Naive thymus-derived CD4-positive, alpha-beta T cell (primary cell): ENCODE measurements at places on chromosomes 4 and X. TPM values are rescaled to one million over a fixed set of nuclear protein-coding genes. Genes with fewer than 3 reads are reported as not detected.

DNA sequence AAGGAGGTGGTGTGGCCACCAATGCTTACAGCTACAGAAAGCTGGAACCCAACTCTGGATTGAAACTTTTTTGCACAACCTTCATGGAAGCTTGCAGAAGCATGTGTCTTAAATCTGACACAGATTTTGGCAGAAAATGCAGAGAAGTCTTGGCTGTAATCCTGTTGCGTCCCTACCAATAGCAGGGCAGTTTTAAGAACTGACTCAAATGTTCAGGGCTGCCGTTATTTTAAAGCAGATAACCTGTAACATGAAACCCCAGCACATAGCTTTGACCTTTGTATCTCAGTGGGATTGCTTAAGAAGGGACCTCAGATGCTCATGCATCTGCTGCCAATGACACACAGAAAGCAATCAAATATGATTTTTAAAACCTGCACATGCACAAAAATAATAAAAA lies at the start of gene VEGFD:
Gene VEGFD, minus strand, starts transcription at position 110 of the 400 bp plus-strand sequence. CDS start 467 bp downstream, outside the sequence.
- DNase-seq: no peak
- H3K36me3 ChIP-seq: no peaks in the 10 kb centered on the region
- H3K4me3 ChIP-seq: no peak within 1 kb of the TSS
- no peaks in the 10 kb centered on the region for H3K27me3 ChIP-seq
- H3K4me1 ChIP-seq: no peaks in the 10 kb centered on the region

- no peaks in the 10 kb centered on the region for H3K4me1 ChIP-seq
- H3K27ac ChIP-seq: no peak overlapping the region
- H3K27me3 ChIP-seq: no peaks in the 10 kb centered on the region
- H3K4me3 ChIP-seq: no peak overlapping the region
- no peak for DNase-seq
Measured at GRCh38 chr4:123260653-123261052, 135.9 kb upstream of the SPRY1 start.

Gene TNIP3
- total RNA-seq: 1.8 TPM

- H3K27me3 ChIP-seq: no peaks in the 10 kb centered on the region
- no peak overlapping the region for H3K27ac ChIP-seq
- DNase-seq: no peak
- H3K4me1 ChIP-seq: peaks cover 7% of the 10 kb centered on the region
- H3K4me3 ChIP-seq: no peak overlapping the region
- H3K36me3 ChIP-seq: no peaks in the 10 kb centered on the region
Measured at GRCh38 chr4:48297256-48297846, 27.7 kb upstream of the TEC start.

- no peaks in the 10 kb centered on the region for H3K36me3 ChIP-seq
- no peak overlapping the region for H3K27ac ChIP-seq
- no peak overlapping the region for H3K4me3 ChIP-seq
- no peaks in the 10 kb centered on the region for H3K27me3 ChIP-seq
- H3K4me1 ChIP-seq: no peaks in the 10 kb centered on the region
Measured at GRCh38 chrX:56788717-56789122, 59.7 kb downstream of the NBDY start.

Gene RNF150
- not detected in 2 replicates for total RNA-seq

DNA sequence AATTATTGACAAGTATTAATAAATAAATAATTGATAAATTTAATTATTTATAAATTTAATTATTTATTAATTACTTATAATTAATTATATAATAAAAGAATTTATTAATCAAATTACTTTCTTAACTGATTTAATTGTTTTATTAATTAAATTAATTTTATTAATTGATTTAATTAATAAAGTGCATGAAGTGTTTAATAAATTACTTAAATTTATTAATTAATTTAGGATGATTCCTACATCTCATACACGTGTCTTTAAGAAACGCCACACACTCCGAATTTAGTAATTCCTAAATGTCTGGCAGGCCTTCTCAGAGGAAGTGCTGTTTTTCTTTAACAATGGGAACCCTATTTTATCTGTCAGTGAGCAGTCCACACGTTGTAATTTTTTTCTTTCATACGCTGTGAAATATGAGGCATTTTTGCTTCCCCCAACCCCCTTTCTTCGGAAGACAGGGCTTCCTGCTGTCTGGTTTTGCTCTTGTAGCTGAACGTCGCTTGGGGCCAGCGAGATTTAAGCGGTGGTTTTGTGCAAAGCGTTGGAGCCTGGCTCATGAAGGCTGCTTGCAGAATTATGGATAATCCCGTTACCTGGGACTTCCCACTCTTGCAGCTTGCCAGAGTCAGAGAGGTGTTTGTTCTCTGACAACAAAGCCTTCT lies 46.8 kb downstream of the CRLF2 start:
- H3K27ac ChIP-seq: no peak overlapping the region
- DNase-seq: peak; percentile 62
- H3K4me3 ChIP-seq: no peak overlapping the region
- H3K36me3 ChIP-seq: no peaks in the 10 kb centered on the region

GRCh38 chrX:109886122-109886761 lies 116.7 kb upstream of the TMEM164 start:
- DNase-seq: peak; percentile 3
- H3K27me3 ChIP-seq: no peaks in the 10 kb centered on the region
- H3K4me3 ChIP-seq: no peak overlapping the region

- H3K4me3 ChIP-seq: no peak overlapping the region
- no peak for DNase-seq
- no peak overlapping the region for H3K27ac ChIP-seq
- H3K36me3 ChIP-seq: no peaks in the 10 kb centered on the region
- no peaks in the 10 kb centered on the region for H3K4me1 ChIP-seq
Measured at GRCh38 chr4:105194328-105195231, 47.9 kb downstream of the TET2 start.

GRCh38 chr4:98284640-98285046 lies 23.5 kb downstream of the RAP1GDS1 start:
- H3K27ac ChIP-seq: no peak overlapping the region
- H3K4me3 ChIP-seq: no peak overlapping the region
- no peaks in the 10 kb centered on the region for H3K4me1 ChIP-seq
- H3K36me3 ChIP-seq: no peaks in the 10 kb centered on the region
- DNase-seq: no peak
- no peaks in the 10 kb centered on the region for H3K27me3 ChIP-seq

GRCh38 chr4:84498935-84499623 lies at the start of gene NKX6-1:
Gene NKX6-1, minus strand, starts transcription at chr4:84499292. Its CDS starts 1,064 bp downstream, at chr4:84498228.
- no peaks in the 10 kb centered on the region for H3K36me3 ChIP-seq
- DNase-seq: no peak
- H3K4me1 ChIP-seq: peaks cover 5% of the 10 kb centered on the region

Gene GUCY1A1
- total RNA-seq: 0.77 TPM

DNA sequence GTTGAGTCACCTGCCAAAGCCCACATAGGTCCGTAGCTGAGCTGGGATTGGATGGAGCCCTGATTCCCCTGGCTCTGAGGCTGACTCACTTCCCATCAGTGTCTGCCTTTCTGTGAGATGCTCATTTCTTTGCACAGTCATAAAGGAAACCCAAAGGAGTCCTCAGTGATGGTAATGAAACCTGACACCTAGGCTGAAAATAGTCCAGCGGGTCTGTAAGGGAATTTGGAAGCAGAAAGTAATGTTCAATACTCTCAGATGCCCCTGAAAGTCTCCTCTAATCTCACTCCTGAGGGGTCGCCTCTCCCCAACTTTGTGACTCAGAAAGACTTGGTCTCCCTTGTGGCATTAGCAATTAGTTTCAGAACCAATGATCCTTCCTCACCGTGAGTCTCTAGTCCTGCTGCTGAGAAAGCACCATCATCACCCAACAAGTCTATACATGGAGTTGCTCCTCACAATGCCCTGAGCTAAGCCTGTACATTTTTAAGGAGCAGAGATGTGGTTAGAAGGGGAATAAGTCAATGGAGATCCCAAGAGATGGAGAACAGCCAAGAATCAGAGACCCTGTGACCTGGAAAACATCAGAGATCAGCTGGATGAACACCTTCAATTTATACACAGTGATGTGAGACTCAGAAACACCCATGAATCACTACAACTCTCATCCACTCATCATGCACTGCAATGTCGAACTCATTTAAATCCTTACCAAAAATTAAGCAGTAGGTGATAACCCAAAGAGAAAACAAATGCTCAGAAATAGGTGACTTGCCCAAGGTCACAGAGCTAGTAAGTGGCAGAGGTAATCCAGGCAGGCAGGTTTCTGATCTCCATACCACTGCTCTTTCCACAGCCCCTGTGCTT lies 219.0 kb upstream of the CPEB2 start:
- no peak overlapping the region for H3K4me3 ChIP-seq
- no peaks in the 10 kb centered on the region for H3K27me3 ChIP-seq
- DNase-seq: no peak
- H3K27ac ChIP-seq: no peak overlapping the region
- no peaks in the 10 kb centered on the region for H3K4me1 ChIP-seq
- no peaks in the 10 kb centered on the region for H3K36me3 ChIP-seq

GRCh38 chr4:6044805-6045204 lies 26.6 kb upstream of the C4orf50 start:
- no peak overlapping the region for H3K27ac ChIP-seq
- no peak overlapping the region for H3K4me3 ChIP-seq
- DNase-seq: no peak
- no peaks in the 10 kb centered on the region for H3K27me3 ChIP-seq

- H3K4me3 ChIP-seq: no peak overlapping the region
- H3K36me3 ChIP-seq: no peaks in the 10 kb centered on the region
- no peak overlapping the region for H3K27ac ChIP-seq
- DNase-seq: no peak
- H3K27me3 ChIP-seq: no peaks in the 10 kb centered on the region
Measured at GRCh38 chr4:85793233-85793585, 318.3 kb downstream of the ARHGAP24 start.

Gene LSM6
- 25.8 TPM for total RNA-seq
